ENCODE measurements at places on chromosomes 16 and 17.

- no peak for DNase-seq
Measured at GRCh38 chr17:71257096-71257495, 863.7 kb upstream of the SOX9 start.

- no peak for DNase-seq
Measured at GRCh38 chr17:67474081-67474661, 97.1 kb downstream of the PITPNC1 start.

- DNase-seq, result no peak
Measured at GRCh38 chr17:61253362-61253761, 146.3 kb upstream of the TBX2 start.

GRCh38 chr16:86740298-86740697 lies 161.9 kb downstream of the FOXL1 start:
- no peak for DNase-seq

DNA sequence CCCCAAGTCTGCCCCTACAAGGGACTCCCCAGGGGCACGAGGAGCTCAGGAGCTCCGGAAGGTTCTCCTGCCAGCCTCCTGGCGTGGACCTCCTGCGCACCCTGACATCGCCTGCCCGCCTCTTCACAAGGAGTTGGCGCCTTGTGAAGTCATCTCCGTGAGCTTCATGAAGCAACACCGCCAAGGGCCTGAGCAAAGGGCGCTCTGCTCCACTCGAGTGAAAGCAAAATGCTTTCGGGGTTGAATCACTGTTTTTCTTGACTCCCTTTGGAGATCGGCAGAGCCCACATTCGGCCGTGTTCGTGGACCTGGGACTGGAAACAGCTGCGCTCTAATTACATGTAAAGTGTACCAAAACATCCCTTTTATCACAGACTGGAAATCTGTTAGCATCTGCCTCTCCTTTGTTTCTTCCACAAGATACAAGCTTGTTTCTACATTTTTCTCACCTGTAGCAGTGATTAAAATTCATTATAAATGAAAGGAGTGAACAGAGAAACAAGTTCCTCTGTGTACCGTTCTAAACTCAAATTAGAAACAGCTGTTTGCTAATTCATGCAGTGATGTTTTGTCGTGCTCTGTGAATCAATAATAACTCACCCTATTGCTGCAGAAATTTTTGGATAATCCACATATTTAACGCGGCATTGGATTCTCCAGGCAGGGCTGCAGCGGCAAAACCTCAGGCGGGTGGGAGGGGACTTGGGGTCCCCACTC lies 203.3 kb downstream of the ZNF423 start:
- no peak for DNase-seq

DNA sequence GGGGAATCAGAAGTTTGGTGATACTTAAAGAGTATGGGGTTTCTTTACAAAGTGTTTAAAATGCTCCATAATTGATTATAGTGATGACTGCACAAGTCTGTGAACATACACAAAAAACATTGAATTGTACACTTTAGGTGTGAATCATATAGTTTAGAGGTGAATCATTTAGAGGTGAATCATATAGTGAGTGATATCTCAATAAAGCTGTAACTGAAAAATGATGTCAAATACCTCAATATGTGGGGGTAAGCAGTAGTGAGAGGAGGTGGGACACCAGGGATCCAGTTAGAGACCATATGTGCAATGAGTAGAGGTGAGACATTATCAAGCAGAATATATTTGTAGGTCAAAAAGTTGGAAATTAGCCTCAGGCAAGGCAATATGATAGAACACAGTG lies 264.5 kb downstream of the PMP22 start:
- DNase-seq, result no peak

DNA sequence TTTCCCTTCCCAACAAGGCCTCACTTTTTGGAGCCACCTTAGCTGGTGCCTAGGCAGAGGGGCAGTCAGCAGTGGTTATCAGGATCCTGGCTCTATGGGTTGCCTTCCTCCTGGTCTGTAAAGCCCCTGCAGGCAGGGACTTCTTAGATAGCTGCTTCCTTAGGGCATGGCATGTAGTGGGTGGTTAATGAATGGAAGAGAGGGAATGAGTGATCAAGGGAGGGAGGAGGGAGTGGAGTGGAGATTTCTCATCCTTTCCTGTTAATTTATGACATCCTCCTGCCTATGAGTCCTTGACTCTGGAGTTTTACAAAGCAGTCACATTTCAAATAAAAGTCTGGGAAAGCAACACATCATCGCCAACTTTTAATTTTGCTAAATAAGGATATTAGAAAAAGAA lies 40.7 kb downstream of the SNX20 start:
- DNase-seq, result no peak

DNA sequence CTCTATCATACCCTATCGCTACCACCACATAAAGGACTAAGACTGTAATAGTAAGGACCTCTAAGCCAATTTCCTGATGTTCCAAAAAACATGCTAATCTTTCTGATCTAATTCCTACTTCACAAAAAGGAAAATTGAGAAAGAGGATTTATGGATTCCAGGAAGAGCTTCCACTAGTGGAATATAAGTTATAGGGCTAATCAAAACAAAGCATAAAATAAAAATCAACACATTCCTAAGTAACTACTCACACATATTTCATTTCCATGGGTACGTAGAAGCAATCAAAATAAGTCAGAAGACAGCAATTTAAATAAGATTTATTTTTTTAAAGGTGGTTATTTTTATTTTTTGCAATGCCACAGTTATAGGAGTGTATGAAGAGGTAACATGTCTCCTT lies 12.4 kb downstream of the CCDC43 start:
- no peak for DNase-seq

DNA sequence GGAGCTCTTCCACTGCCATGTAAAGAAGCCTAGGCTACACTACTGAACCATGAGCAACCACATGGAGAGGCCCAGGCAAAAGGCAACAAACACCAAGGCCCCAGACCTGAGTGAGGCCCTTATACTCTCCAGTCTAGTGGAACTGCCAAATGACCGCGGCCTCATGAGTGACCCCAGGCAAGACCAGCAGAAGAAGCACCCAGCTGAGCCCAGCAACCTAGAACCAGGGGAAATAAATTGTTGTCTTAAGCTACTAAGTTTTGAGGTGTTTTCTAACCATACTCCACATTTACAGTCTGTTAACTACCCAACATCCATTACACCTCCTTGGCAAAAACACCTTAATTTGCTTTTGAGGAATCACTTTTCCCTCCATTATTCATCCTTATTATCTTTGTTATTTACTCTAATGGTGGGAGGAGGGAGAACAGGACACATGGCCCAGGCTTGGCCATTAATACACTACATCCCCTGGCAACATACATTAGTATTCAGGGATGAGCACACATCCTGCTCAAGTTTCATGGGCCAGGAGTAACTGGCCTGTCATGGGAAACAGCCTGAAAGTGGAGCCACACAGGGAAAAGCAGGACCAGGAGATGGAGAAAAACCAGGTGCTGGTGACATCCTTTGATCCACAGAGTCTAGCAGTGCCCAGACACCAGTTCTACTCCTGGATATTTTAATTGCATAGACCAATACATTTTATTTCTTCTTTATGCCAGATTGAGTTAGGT lies 26.2 kb downstream of the SLC39A11 start:
- no peak for DNase-seq

- DNase-seq, result no peak
Measured at GRCh38 chr17:16081507-16082087, 82.0 kb downstream of the TTC19 start.

- no peak for DNase-seq
Measured at GRCh38 chr16:2835638-2836493, 5.8 kb downstream of the ZG16B start.

DNA sequence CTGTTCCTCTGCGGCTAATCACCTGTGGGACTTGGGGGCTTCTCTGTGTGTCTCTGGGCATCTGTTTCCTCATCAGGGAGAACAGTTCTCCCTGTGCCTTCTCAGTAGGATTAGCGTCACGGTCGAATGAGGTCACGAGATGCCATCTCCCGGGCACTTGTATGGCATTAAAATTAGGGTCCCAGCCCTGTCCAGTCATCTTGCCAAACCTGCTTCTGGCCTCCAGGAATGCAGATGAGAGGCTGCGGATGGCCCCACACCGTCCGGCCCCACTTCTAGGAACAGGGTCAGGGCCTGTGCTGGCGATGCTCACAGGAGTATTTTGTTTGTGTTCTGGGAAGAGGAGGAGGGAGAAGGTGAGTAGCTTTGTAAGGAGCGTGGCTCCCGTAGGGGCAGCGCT lies 58.5 kb downstream of the OR1D5 start:
- no peak for DNase-seq

DNA sequence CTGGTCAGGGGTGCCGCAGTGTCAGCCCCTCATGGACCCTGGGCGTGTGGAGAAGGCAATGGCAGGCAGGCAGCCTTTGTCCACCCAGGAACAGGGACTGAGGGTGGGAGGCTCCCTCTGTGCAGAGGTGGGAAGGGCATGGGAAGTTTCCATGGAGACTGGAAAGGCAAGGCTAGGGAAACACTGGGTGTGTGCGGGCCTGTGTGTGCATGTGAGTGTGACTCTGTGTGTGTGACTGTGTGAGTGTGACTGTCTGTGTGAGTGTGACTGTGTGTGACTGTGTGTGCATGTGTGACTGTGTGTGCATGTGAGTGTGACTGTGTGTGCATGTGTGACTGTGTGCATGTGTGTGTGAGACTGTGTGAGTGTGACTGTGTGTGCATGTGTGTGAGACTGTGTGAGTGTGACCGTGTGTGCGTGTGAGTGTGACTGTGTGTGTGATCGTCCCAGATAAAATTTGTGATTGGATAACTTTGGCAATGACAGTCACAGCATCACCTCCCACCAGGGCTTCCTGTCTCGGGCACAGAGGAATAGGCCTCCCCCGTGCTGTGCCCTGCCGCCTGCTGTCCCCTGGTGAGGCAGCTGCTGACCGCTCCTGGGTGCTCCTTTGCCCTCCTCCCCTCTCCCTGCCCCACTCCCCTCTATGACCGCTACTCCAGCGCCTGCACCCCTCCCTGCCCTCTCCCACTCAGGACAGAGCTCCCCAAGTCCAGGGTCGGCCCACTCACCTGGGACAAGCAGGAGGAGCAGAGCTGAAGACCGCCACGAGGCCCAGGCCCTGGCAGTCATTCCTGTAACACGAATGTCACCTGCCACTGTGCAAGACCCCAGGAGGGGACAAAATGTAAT lies 698 bp downstream of the CD300C start:
- DNase-seq, result no peak

DNA sequence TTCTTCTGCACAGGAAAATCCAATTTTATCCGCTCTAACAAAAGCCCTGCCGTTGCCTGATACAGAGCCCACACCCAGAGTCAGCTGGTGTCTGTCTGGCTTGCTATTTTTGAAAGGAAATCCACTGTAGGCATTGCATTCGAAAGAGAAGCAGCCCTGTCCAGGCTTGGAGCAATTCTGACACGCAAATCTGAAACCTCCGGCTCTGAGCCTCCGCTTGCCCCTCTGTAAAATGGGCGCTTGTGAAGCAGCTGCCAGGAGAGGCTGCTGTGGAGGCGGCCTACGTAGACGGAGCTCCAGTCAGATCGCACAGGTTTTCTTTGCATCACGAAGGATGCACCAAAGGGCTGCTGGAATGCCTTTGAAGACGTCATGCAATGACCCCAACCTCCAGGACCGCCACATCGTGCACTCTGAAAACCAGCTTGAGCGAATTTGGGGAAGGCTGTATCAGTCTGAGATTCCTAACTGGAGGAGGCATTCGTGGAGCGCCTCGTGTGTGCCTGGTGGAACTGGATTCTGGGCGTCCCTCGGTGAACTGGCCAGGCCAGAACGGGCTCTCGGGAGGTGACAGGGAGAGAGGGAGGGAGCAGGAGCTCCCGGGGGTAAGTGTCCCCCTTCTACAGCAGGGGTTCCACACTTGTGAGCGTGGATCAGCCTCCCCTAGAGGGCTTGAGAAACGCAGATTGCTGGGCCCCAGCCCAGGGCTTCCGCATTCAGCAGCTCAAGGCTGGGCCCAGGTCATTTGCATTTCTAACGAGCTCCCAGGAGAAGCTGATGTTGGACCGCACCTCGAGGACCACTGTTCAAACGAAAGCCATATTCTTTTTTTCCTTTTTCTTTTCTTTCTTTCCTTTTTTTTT lies 215.5 kb downstream of the MRTFB start:
- DNase-seq, result peak; percentile 55

- DNase-seq, result no peak
Measured at GRCh38 chr17:40307740-40308239, 1.2 kb upstream of the RARA start.

DNA sequence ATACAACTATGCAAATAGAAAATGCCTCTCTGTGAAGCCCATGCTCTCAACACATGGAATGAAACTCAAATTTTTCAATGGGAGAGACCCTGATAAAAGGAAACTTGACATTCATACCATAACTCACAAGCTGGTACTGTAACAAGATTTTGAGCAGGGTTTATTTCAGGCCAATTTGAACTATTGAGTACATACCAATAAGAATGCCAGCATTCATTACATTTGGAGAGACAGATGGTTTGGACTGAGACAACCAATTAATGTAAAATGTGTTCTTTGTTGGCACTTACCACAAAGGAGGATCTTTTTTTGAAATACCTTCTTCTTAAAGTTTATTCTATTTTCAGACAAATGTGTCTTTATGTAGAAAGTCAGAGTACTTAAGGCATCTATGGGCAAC lies 1357.0 kb upstream of the GOT2 start:
- DNase-seq, result no peak

GRCh38 chr16:22003195-22003594 lies 2.3 kb upstream of the PDZD9 start:
- no peak for DNase-seq

DNA sequence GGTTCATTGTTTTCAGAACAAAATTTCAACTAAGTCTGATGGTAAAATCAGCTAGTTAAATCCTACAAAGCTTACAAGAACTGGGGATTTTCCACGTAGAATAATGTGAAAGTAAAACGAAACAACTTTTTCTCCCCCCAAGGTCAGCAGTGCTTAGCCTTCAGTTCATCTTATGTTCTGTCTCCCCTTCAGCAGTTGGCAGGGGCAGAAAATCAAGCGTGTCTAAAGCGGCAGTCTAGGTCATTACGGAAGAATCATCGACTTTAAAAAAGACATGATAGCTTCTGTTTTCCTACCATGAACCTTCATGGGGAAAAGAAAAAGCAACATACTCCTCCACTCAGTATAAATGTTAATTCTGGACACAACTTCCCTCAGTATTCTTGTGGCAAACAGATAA lies 50.7 kb downstream of the GNA13 start:
- peak; percentile 39 for DNase-seq

GRCh38 chr16:1942047-1942809 lies 771 bp downstream of the MSRB1 start:
- no peak for DNase-seq

- no peak for DNase-seq
Measured at GRCh38 chr17:41567317-41567716, 4.5 kb downstream of the KRT9 start.

DNA sequence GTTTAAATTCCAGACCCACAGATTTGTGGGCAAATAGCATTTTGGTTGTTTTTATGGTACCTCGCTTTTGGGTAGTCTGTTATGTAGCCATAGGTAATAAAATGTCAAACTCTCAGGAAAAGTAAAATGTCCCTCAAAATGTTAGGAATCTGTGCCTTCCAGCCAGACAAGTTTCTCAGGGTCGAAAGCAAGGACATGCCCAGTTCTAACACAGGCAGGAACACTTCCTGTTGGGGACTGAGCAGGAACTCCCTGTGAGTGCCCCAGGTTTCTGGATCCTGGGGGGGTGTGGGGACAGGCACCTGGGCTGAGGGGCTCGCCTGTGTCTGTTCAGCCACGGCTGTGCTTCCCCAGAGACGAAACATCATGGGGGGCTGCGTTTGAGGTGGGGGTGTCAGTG lies 62.3 kb downstream of the GNA13 start:
- DNase-seq, result no peak

- DNase-seq, result no peak
Measured at GRCh38 chr17:79020631-79021301, 3.2 kb upstream of the C1QTNF1 start.

Measured in GM13977 (cell line).